ENCODE measurements at places on chromosomes 7 and 10.

GRCh38 chr7:66779669-66780409, 39.3 kb downstream of the RABGEF1 start:
- DNase-seq = no peak

GRCh38 chr7:108308903-108309302, 147.3 kb downstream of the NRCAM start:
- no peak for DNase-seq

DNA sequence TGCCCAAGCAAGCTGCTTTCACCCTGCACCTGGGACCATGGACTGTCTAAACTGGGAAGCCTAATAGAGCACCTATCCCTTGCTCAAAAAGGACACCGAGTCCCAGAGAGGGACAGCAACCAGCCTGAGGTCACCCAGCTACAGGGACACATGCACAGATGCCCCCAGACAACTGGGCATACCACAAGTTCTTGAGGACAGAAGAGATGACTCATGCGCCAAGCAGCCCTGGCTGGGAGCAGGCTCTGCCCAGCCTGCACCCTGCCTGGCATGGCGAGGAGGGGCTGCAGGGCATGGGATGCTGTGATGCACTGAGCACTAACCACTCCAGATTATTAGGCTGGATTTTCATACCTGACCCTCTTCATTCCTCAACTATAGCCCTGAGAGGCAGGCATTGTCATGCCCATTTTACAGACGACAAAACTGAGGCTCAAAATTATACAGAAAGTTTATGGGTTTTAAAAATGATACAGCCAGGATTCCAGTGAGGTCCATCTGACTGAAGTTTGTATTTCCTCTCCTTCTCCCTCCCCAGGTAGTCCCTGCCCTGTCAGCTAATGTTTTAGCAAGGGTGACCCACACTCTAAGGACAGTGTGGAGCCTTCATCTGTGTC, 289.3 kb upstream of the ZMIZ1 start:
- DNase-seq = no peak

DNA sequence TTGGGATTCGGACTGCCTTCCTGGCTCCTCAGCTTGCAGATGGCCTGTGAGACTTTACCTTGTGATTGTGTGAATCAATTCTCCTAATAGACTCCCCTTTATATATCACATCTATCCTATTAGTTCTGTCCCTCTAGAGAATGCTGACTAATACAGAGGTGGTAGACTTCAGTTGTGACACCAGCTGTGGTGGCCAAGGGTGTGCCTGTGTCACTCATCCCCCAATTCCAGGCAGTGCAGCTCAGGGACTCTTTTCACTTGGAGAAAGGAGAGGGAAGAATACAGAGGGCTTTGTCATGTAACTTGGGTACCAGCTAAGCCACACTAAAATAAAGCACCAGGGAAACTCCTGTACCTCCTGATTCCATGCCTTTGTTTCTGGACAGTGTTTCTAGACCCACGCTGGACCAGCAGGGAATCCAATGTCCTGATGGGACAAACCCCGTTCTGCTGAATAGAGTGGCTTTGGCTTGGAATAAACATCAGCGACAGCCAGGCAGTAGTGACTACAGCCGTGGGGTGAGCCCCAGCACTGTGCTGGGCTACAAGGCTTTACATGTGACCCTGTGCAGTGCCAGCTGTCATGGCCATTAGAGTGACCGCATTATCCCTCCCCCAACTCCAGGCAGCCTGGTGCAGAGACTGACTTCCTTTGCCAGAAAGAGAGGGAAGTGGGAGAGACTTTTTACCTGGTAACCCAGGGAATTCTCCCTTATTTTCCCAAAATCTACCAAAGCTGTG, 233.6 kb downstream of the ANK3 start:
- DNase-seq = no peak

GRCh38 chr7:78363866-78364265, 565.3 kb downstream of the PHTF2 start:
- DNase-seq = peak; percentile 14

- DNase-seq = no peak
These were observed 179.1 kb downstream of the KLF6 start for GRCh38 chr10:3605882-3606281.

DNA sequence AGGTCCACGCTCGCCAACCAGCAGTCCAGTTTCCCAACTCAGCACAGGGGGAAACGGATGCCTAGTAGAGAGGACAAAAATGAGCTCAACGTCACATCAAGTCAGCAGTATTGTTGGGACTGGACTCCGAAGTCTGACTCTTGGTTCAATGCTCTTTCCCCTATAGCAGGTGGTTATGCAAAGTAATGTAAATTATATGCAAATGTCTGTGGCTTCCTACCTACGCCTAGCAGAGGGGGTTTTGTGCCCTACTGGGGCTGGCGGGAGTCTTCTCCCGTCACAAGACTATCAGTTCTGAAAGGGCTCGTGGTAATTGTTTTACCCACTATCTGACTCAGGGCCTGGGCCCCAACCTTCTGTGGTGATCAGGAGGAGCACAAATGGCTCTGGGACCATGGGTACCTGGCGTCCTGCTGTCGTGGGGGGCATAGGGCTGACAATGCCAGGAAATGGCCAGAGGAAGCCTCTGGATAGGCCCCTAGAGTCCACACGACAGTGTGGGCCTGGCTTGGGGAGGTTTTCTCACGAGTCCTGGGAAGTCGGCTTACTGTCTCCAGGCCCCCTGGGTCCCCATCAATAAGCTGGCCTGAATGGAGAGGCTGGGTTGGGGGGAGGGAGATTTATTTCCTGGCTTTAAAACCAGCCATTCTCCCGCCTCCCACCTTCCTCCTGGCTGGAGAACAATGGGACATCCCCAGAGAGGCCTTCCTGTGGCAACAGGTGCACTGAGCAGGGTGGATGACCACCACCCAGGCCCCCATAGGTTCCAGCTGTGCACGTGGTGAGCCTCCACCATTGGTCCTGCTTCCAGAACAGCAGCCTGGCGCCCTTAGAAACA, 41.8 kb downstream of the UNC5B start:
- peak; percentile 64 for DNase-seq

DNA sequence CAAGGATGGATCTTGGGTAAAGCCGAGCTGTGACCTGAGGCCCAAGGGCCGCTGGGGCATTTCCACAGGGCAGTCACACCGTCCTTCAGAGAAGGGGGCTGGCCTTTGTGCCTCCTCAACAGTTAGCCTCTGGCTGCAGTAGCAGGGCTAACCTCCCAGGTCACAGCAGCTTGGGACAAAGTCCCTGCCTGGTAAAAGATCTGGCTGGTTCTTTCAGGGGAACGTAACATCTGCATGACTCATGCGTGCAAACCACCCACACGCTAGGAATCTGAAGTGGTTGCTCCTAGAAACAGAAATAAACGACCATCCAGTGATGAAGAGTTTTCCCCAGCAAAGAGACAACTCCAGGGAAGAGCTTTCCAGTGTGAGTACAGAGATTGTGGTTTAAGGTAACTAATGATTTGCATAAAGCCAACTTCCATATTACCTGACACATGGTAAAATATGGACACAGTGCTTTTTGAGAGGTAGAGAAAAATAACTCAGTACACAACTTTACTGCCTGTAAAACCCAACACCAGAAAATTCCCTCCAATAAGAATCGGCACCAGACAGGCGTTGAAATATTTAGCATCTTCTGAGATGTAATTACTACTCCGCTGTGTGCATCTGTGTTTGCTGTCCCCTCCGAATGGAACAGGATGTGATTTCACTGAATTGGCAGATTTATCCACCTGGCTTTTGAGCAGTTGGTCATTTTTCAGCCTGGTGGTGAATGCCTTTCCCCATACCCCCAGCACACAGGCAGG, 84.9 kb upstream of the ADRB1 start:
- peak; percentile 85 for DNase-seq

DNA sequence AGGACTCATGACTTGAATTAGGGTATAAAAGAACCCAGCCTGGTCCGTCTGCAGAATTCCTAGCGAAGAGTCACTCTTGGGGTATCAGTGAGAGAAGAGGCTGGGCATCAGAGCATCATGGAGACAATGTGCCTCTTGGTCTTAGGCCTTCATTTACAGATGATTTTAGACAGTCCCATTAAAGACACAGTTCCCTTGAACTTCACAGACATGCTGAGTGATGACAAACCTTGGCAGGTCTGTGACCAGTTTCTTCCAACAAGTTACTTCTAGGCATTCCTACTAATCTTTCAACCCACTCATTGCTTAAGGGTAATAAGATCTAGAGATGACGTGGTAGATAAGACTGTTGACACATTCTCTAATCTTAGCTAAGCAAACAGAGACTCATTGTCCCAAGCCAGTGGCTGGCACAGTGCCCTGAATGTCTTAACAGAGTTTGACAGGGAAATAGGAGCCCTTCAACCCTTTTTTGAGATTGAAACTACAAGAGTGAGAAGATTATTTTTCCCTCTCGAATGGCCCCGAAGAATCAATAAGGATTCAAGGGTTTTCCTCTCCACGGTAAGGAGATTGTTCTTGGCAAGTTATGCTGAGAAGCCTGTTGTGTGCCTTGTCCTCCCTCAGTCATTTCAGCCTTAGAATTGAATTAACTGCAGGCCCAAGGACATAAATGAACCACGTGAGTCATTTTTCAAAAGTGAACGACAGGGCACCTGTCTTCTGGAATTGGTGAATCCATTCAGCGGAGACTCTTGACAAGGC, 281.1 kb downstream of the CCDC3 start:
- DNase-seq = peak; percentile 85

- peak; percentile 90 for DNase-seq
These were observed 5.3 kb downstream of the HOXA11 start for GRCh38 chr7:27179503-27180430.

- DNase-seq = no peak
These were observed 11.7 kb downstream of the ORAI2 start for GRCh38 chr7:102444961-102445673.

DNA sequence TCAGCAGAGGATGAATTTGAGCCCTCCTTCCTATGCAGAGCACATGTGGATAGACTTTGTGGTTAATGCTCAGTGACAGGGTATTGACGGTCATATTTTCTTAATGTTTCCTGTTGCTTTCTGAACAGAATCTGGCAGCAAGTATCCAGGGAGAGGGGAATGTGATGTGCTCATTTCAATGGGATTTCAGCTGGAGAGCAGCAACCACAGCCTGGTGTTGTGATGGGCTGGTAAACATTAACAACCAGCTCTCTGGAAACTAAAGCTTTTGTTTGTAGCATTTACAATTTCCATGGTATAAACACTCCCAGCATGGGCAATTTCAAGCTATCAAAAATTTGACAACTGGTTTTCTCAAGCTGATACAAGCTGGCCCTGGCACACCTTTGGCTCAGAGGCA, 215.9 kb downstream of the SH2D4B start:
- no peak for DNase-seq

DNA sequence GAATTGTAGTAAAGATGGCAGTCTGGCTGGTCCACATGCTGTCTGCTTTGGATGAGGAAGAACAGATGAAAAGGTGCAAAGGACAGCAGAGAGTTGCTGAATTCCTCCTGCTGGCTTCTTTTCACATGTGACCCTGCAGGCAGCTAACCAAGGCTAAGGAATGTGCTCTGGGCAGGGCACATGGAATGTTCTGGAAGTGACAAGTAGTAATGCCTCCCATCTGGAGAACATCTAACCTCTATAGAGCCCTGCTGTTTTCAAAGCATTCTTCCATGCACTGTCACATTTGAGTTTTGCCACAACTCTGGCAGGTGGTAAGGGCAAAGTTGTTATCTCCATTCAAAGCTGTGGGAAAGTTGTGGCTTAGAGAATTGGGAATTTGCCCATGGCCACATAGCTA, 208.8 kb downstream of the STK31 start:
- DNase-seq = no peak

- no peak for DNase-seq
These were observed 177.6 kb upstream of the MEOX2 start for GRCh38 chr7:15863951-15864625.

- peak; percentile 95 for DNase-seq
These were observed at the start of gene JAZF1 for GRCh38 chr7:28180364-28181147. Gene JAZF1, minus strand, starts transcription at chr7:28180795.

DNA sequence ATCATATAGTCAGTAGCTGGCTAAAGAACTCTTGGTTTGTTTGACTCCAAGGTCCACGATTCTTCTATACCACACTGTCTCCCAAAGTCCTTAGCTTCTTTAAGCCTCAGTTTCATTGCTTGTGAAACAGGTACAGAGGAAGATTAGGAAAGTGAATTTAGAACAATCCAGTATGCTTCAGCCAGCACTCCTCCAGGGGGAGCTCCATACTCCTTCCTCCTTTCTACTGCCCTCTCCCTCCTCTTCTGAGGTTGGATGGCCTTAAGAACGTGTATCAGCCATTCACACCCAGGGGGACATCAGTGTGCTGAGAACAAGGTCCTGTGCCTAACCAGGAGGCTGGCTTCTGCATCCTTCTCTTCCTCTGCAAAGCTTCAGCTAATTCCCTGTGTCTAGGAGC, 54.8 kb upstream of the CALD1 start:
- no peak for DNase-seq

DNA sequence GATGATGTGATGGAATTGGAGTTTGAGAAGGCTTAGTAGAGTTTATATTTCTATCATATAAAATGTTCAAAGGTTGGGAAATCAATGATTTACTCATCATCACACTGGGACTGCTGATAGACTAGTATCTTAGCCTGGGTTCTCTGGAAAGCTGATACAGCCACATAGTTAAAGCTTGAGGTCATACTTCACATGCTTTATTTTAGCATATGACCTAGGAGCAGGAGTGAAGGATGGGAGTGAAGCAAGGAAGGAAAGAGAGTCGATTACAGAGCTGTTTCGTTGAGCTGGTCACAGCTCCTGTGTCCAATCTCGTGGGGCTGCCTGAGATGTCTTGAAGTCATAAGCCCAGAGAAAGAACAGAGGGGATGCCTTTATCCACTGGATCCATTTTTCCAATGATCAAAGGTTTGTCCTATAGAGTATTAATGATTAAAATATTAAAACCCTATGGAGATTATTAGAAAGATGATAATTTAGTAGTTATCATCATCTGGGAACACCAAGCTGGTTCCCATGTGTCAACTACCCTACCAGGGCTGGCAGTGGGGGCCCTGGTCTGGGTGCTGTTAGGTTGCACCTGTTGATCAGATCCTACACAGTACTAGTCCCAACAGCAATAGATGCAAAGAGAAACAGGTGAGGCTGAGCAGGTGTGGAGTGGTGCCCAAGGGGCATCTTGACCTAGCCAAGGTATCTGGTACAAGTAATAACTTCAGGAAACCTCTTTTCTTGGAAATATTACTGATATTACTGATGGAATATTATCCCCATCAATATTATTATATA, 77.8 kb downstream of the BAMBI start:
- DNase-seq = no peak

DNA sequence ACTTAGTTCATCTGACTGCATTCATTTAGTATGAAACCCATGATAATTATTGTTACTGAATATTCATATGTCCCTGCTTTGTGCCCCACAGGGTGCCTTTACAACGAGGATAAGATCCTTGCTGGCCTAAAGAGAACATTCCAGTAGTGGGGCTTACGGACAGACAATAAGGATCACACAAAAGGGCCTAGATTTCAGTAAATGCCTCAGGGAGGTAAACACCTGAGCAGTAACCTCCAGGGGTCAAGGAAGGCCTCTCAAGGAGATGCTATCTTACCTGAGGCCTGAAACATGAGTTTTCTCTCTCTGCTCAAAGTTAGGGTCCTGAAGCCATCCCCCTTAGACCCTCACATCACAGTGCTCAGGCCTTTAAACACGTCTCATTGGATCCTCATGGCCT, 228.7 kb downstream of the TCF7L2 start:
- DNase-seq = no peak
